Cardiac fibroblast (primary cell): ENCODE measurements at places on chromosomes 16 and 17.

GRCh38 chr16:2450535-2450934 lies 9.4 kb upstream of the TEDC2 start:
- DNase-seq: no peak

DNA sequence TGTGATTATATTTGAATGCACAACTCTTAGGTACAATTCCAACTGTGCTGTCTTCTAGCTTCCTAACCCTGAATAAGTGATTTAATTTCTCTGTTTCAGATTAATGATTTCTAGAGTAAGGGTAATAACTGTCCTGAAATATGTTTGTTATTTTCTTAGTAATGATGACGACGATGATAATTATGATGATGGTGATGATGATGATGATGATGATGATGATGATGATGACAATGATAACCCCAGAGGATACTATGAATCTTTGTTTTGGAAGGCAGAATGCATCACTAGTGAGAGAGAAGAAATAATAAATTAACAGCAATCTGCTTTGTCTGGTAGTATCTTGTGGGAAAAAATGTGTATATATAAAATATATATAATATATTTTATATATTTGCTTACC lies 317.1 kb upstream of the CDH8 start:
- no peak for DNase-seq

- peak; percentile 97 for DNase-seq
These were observed 22.4 kb downstream of the SOCS3 start for GRCh38 chr17:78337244-78338109.

- DNase-seq: peak; percentile 96
These were observed 11.9 kb upstream of the SLC4A1 start for GRCh38 chr17:44279666-44280391.

DNA sequence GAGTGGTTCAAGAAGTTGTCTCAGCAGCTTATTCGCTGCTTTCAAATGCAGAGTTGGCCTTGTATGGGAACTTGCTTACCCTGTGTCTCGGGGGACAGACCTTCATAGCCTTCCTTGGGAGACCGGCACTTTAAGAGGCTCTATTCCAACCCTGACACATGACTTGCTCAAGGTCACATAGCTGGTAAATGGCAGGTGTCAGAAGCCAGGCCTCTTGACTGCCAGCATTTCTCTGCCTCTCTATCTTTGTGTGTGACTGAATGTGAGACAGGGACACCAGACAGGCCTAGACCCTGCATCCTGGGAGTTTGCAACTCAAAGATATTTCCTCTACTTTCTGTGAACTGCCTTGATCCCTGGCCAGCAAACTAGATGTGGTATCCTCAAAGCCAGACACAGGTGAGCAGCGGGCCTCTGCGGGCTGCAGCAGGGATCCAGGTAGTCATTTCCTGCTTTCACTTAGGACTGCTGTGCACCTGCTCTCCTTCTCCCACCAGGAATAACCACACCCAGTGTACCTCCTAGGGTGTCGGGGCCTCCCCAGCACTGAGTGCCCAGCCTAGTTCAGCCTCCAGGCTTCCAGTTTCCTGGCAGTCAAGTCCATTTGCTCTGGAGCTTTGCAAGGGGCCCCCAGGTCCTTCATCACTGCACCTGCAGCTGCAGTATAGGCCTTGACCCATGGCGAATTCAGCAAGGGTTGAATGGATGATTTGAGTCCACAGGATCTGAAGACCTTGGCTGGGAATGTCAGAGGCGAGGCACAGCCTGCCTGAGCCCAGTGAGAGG lies 116.6 kb upstream of the TNRC6C start:
- DNase-seq: no peak

GRCh38 chr17:8837563-8838075 lies 29.9 kb downstream of the PIK3R6 start:
- no peak for DNase-seq

DNA sequence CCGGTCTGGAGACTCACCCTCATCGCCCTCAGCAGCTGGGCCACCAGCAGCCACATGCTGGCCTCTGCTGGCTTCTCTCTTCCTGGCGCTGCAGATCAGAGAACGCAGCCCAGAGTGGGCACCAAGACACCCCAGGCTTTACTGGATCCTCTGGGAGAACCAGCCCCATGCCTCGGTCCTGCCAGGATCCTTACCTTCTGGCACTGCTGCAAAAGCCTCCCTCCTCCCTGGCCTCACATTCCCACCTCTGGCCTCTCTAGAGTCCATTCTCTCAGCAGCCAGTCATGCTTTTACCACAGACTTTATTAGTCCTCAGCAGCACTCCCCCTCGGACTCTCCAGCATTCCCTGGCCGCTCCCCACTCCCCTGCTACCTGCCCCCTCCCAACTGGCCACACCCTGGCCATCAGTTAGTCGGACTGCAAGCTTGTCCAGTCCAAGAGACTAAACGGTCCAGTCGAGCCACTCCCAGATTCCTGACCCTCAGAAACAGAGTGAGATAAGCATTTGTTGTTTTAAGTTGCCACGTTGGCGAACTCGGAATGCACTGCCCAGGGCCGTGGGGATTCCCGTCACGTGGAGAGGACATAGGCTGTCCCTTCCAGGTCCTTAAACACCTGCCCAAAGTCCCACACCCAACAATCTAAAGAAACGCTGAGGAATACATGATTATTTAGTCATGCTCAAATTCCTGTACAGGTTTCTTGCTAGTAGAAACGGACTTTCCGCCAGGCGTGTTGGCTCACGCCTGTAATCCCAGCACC lies 5.9 kb upstream of the SPG7 start:
- DNase-seq: peak; percentile 53

GRCh38 chr17:16483021-16483645 lies 8.9 kb downstream of the LRRC75A start:
- DNase-seq: no peak

DNA sequence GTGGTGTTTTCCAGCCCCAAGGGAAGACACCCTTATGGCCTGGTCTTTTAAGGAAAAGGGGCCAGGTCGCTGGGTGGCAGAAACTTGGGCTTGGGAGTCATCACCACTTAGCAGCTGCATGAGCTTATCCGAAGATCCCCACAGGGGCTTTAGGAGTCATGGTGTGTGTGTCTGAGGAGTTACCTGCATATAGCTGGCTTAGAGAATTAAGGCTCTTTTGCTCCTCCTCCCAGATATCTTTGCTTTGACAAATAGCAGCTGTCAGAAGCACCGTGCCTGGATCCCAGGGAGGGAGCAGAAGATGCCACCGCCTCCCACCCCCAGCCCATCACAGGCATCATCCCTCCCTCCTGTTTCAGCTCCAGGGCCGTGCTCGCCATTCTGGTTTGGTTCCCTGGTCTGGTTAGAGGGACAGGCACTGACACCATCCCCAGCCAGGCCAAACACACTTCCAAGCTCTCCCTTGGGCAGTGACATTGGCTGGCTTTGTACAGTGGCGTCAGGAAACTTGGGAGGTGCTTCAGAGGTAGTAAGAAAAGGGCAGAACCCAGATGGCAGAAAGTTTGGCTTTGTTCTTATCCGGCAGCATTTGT lies 17.4 kb downstream of the LDHD start:
- no peak for DNase-seq

DNA sequence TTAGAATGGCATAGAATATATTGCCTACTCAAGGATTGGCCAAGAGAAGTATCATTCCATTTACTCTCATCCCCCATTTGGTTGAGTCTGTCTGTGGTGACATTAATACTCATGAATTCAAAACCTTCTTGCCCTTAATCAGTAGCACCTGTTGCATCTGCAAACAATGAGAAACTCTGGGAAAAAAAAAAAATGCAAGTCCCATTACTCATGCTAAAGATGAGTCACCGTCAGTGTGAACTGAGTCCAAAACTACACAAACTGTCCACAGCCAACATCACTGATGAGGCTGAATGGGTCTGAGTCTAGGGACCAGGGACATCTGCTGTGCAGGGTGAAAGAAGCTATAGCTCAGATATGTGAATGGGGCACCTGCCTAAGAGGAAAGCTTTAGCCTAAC lies 96.9 kb upstream of the ADAMTS18 start:
- peak; percentile 88 for DNase-seq

- DNase-seq: peak; percentile 22
These were observed 939 bp downstream of the CORO6 start for GRCh38 chr17:29621751-29622194.

- DNase-seq: no peak
These were observed 56.8 kb downstream of the MED13 start for GRCh38 chr17:62008294-62008693.

GRCh38 chr17:81552244-81553017 lies at the start of gene FAAP100:
Gene FAAP100 (minus strand): TSS chr17:81552353. CDS start chr17:81552330, 23 bp downstream.
- DNase-seq: peak; percentile 81
